ENCODE measurements at places on chromosomes 6 and 20.
A peak's percentile ranks its signal among the peaks of the same experiment; 100 is the strongest.

DNA sequence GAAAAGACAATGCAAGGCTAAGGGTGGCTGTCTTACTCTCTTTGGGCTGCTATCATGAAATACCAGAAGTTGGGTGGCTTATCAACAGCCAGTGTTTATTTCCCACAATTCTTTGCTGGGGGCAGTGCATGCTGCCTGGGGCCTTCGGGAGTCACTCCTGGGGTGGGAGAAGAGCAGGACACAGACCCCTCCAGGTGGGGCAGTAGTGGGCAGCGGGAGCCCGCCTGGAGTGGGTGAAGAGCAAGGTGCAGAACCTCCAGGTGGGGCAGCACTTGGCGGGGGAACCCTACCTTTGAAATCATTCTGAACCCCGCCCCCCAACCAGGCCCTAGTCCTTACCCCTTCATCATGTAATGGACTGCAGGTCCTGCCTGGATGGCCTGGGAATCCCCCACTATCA lies 69.6 kb upstream of the THBS2 start:
- DNase-seq = no peak

GRCh38 chr20:4138056-4138455 lies 122.7 kb upstream of the RNF24 start:
- DNase-seq = no peak

- DNase-seq = peak; percentile 81
Observed at GRCh38 chr20:48656661-48657211, 171.1 kb downstream of the PREX1 start.

- no peak for DNase-seq
Observed at GRCh38 chr6:136188486-136188885, 61.6 kb downstream of the MTFR2 start.

DNA sequence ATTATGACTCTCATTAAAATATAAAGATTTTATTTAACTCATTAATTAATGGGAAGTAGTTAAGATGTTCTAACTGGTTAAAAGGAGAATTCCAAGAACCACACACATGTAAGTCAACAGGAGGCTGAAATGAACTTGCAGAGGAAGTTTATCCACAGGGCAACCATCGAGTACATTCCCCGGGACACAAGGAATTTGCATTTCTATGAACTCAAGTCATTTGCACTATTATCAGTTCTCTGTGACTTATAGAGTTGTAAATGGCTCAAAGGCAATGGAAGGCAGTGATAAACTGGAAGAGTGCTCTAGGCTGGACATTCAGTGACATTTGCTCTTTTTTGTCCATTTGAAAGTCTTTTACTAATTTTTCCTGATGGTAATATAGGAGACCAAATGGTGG lies 97.4 kb downstream of the SNX5 start:
- no peak for DNase-seq

- DNase-seq = no peak
Observed at GRCh38 chr6:21912151-21912832, 318.7 kb downstream of the SOX4 start.

GRCh38 chr20:237929-238328 lies 10.9 kb downstream of the DEFB129 start:
- DNase-seq = no peak

GRCh38 chr6:2796861-2797260 lies 31.7 kb downstream of the WRNIP1 start:
- DNase-seq = no peak

GRCh38 chr20:61042506-61043385 lies 209.3 kb upstream of the CDH4 start:
- DNase-seq = no peak

DNA sequence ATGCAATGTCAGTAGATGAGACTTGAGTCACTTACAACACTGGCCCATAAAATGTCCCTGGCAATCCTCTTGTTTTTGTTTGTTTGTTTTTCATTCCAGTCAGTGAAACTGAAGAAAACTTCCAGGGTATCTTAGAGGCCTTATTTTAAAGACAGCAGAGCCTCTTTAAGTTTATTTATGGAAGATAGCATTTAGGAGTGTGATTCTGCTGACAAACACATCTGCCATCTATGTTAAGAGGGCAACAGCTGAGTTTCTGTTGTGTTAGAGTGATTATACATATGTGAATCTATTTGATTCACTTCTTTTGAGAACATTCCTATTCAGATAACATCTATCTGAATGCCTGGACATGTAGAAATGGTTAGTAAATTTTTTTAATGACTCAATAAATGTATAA lies 812.6 kb downstream of the TENT5A start:
- no peak for DNase-seq

GRCh38 chr6:7523922-7524321 lies 17.5 kb upstream of the DSP start:
- DNase-seq = no peak

DNA sequence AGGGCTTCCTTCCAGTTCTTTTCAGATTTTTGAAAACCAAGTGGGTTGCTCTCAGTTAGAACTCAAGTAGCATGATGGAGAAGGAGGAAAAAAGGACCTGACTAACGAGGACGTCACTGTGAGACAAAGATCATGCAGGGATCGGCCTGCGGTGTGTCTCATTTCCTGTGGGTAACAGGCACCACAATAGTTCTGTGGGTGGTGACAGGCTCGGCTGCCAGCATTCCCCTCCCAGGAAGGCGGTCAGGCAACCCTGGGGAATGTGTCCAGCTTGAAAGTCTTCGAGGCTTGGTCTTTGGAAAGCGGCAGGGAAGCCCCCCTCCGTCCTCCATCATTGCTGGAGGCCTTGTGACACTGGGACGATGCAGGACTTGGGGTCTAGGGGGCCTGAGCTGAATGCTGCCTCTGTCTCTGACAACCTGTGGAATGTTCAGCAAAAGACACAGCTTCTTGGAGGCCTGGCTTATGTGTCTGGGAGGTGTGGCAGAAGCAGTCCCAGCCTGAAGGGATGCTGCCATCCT lies 121.0 kb downstream of the BCAS1 start:
- DNase-seq = no peak

- DNase-seq = peak; percentile 67
Observed at GRCh38 chr6:170279977-170280688, 10.7 kb downstream of the DLL1 start.

DNA sequence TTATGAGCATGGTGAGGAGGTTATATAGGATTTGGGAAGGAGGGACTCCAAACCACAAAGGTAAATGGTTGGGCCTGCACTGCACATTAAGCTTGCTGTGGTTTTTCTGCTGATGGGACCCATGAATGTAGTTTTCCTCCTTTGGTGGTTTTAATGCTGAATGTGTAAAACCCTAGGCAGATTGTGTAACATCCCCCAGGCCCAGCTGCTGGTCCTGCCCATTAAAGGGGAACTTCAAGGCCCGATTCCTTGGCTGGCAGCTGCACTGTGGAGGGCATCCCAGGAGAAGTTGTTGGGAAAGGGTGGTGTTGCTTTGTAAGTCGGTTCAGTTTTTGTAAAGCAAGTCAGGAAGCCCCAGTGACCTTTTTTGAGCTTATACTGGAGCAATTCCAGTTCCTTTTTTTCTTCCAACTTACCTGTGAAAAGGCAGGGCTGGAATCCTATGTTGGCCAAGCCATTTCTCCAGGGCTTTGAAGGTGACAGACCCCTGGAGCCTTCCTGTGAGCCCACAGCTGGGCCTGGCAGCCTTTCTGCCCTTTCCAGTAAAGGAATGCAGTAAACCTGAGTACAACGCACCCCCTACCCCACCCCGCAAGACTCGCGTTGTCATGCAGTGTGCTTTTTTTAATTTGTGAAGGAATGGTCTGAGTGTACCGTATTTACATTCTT lies 43.1 kb upstream of the NAA20 start:
- no peak for DNase-seq

- DNase-seq = no peak
Observed at GRCh38 chr6:5763407-5763806, 243.3 kb downstream of the NRN1 start.

DNA sequence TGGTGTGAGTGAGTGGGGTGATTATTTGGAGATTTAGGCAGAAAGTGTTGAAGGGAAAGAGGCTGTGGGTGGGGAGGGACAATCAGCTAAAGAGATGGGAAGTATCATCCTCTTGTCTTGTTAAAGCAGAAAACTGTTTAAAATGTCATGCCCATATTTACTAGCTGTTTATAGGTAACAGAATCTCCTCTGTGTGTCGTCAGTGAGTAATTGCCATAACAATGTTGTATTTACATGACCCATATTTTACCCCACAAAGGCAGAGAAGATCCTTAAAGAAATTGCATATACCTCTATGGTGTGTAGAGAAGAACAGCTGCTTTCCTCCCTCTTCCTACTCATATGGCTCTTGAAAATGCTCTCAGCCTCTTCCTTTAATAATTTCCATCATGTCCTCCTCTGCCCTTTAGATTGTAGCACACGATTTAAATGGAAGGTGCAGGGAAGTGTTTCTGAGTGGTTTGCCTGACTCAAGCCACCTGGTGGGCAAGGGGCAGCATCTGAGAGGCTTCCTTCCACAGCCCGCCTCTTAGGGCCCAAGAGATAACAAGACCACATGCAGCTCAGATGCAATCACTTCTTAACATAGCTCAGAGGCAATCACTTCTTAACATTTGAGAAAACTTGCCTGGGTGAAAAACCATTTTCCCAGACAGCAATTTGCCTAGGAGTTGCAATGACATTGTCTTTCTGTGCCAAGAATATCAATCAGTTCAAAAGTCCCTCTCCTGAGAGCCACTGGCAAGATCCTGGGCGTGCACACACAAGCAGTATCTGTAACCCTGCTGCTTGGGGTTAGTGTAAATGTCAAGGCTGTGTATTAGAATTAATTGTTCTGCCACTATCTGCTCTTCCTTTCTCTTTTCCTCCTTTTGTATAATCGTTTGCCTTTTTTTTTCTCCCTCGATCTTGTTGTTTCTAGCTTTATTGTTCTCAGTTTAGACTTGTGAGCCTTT lies 44.1 kb upstream of the EDN1 start:
- no peak for DNase-seq

DNA sequence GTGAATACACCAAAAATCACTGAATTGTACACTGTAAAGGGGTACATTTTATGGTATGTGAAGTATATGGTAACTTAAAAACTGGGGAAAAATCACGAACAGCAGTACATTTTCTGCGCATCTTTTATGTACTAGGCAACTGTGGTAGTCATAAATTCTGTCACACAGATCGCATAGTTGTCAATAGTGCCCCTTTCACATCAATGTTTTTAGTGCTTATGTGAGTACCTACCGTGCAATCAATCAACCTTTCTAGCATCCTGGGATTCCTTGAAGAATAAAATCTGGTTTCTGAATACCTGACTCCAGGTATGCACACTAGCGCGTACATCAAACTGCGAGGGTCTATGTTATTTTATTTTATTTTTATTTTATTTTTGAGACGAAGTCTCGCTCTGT lies 637 bp upstream of the RPF2 start:
- no peak for DNase-seq

DNA sequence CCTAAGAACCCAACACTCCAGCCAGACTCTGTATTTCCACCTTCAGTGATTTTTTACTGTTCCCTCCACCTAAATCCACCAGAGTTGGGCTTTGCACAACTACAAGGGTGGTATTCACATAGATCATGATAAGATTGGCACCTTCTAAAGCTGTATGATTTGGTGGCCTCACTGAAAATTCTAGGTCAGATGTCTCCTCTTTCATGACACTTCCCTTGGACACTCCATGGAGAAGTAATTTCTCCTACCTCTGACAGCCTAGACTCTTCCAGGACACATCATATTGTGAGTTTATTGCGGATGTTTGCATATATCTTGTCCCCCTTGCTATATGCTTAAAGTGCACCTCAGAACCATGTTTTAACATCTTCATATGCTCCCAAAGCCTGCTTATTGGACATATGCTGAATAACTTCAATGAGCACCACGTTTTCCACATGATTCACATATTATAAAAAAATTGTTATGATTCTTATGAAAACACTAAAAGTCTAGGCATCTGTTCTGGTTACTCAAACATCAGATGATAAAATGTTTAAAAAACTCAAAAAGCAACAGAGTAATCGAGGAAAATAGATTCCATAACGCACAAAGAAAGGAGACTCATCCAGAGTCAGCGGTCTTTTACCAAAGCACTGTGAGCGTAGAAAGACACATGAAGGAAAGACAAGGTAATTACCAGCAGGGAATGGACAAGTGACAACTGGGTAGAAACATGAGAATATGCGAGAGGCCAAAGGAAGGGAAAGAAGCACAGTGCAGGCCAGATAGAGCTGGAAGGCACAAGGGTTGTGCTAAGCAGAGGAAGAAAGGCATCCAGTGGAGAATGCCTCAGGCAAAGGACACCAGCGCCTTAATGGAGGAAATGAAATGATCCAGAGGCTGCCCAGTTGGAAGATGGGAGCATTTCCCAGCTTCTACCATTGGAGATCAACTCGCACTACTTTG lies 46.5 kb downstream of the KIF16B start:
- DNase-seq = no peak

DNA sequence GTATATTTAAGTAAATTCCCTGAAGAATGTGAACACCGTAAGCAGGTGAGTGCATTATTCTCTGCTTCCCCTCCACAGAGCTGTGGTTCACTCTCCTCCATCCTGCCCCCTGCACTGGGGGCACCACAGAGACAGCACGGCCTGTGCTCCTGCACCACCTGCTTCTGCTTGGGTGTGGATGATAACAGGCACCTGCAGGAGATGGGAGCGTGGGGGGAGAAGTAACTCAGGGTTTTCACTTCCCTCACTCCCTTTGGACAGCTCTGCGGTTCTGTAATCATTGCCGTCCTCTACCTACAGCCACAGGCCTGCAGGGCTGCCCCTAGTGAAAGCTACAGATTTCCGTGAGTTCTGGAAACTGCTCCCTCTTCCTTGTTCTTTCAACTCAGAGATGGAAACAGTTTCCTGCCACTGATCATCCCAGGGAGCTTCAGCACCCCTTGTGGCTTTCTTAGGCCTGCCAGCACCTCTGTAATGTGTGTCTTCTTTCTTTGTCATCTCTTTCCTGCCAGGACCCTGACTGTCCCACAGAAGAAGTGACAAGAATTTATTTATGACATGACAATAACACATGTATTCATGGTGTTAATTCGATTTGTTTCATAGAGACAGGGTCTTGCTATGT lies 21.3 kb upstream of the MICB start:
- DNase-seq = no peak

DNA sequence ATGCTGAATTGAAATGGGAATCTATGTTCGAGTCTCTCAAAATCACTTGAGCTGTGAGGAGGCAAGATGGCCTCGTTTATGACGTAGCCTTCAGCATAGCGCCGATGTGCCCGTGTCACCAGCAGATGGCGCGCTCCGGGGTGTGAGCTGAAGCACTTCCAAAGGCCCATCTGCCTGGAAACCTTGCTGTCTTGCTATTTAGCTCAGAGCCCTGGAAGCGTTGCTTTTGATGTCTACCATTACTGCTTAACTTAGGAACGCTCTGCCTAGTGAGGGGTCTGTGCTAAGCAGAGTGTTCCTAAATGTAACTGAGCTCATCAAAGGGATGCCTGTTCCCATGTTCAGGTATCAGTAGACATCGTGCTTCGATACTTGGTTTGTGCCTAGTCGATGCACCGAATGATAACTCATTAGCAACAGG lies 67.7 kb downstream of the SYCP2L start:
- peak; percentile 76 for DNase-seq

DNA sequence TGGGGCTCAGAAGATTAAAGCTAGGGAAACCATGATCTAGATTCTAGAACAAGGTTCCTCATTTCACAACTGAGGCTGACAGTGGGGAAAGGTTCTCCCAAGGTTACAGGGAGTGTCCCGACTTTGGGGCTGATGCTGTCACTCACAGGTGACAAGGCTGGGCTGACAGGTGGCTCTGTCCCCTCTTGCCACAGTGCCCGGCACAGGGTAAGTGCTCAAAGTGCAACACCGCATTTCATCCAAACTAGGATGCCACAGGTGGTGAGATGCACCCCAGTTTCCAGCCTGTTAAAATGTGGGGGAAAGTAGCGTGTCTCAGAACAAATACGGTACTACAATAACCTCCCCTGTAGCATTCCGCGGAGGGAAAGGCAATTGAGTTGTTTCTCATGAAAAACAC lies 7.8 kb downstream of the ZBP1 start:
- DNase-seq = no peak

- DNase-seq = peak; percentile 52
Observed at GRCh38 chr6:63521475-63522210, 50.6 kb upstream of the LOC128125822 start.
